Subcutaneous preadipocyte (primary cell): ENCODE measurements at places on chromosomes 5 and 9. TPM values are rescaled to one million over a fixed set of nuclear protein-coding genes. Genes with fewer than 3 reads are reported as not detected.

Gene BHMT
- not detected in 2 replicates for total RNA-seq

Gene CTNND2
- total RNA-seq, result under 0.01 and 2.0 TPM in 2 replicates

Gene FOXD4L3
- under 0.01 TPM in 1 of 2 replicates, not detected in the other for total RNA-seq

Gene WWC1
- 1.1 and 4.9 TPM in 2 replicates for total RNA-seq

Gene SEMA6A
- total RNA-seq, result 0.20 and 0.37 TPM in 2 replicates

Gene FAM200C
- total RNA-seq, result 2.9 and 3.9 TPM in 2 replicates

Gene TMEFF1
- total RNA-seq, result under 0.01 and 0.78 TPM in 2 replicates

Gene FST
- total RNA-seq, result 31.6 and 91.1 TPM in 2 replicates

Gene TRAF1
- 2.2 and 2.9 TPM in 2 replicates for total RNA-seq

Gene C9
- not detected in 2 replicates for total RNA-seq

Gene IL3
- total RNA-seq, result not detected in 2 replicates

Gene PFDN1
- 47.7 and 51.8 TPM in 2 replicates for total RNA-seq

Gene PIP5K1B
- not detected in 2 replicates for total RNA-seq

Gene CTXN3
- not detected in 2 replicates for total RNA-seq

Gene PAPPA
- total RNA-seq, result 26.8 TPM in 2 replicates

Gene ANKH
- 42.6 and 67.8 TPM in 2 replicates for total RNA-seq

Gene FOXI1
- total RNA-seq, result not detected in 2 replicates

Gene IL7R
- total RNA-seq, result 0.37 and 6.1 TPM in 2 replicates

Gene OSMR
- 108 and 122 TPM in 2 replicates for total RNA-seq
